ENCODE measurements at places on chromosomes 16 and 17.

GRCh38 chr16:27286451-27286850 is 17.9 kb upstream of the NSMCE1 start:
- DNase-seq: no peak

- DNase-seq: no peak
Observed at GRCh38 chr17:38897176-38897575, 27.3 kb downstream of the LASP1 start.

DNA sequence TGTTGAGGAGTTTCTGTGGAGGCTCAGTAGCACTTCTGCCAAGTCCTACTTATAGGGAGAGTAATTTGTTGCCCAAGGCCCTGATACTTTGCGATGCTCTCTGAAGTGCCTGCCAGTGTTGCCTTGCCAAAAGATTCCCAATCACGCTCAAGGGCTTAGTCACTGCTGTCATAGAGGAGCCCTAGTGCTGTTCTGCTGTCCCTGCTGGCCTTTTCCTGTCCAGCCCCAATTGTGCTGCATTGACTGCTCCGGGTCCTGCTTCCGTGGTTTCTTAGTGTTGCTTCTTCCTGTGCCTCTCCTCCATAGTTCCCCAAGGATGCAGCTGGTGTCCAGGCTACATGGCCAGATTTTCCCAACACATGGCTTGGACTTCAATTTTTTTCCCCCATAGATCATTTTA is 13.9 kb downstream of the NUP93 start:
- DNase-seq: no peak

DNA sequence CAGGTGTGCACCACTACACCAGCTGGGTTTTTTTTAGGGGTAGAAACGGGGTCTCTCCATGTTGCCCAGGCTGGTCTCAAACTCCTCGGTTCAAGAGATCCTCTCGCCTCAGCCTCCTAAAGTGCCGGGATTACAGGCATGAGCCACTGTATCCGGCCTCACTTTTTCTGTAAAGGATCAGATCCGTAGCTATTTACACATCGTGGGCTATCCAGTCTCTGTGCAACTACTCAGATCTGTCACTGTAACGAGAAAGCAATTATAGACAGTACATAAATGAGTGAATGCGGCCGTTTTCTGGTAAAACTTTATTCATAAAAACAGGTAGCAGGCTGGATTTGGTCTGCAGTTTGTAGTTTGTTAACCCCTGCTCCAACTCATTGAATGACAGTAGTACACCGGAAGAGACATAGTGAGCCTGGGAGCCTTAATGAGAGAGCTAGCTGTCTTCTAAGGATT is 44.5 kb downstream of the VMP1 start:
- no peak for DNase-seq

DNA sequence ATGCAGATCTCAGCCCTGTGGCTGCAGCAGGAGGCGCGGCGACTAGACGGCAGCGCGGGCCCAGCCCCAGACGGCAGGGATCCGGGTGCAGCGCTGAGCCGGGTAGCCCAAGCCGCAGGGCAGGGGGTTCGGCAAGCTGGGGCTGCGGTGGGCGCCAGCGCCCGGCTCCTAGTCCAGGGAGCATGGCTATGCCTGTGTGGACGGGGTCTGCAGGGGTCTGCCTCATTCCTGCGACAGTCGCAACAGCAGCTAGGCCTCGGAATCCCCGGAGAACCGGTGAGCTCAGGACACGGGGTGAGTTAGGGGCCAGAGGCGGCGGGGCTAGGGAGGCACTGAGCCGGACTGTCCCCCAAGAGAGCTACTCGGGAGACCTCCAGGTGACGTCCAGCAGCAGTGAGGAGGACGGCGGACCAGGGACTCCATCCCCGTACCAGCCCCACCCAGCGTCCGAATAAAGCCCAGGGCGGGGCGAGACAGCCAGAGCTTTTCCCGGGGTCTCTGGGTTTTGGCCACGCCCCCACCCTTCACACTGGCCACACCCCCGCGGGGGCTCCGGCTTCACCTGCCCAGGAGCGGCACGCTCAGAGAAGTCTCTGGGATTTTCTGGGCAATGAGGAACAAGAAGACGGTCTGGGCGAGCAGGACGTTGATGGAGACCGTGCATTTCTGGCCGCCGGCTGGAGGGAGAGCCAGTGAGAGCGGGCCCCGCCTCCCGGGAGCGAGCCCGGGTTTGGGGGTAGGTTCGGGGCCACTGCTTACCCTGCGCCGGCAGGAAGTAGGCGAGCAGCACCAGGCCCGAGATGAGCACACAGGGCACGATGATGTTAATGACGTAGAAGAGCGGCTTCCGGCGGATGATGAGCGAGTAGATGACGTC is 1.1 kb downstream of the C17orf107 start:
- DNase-seq: no peak

DNA sequence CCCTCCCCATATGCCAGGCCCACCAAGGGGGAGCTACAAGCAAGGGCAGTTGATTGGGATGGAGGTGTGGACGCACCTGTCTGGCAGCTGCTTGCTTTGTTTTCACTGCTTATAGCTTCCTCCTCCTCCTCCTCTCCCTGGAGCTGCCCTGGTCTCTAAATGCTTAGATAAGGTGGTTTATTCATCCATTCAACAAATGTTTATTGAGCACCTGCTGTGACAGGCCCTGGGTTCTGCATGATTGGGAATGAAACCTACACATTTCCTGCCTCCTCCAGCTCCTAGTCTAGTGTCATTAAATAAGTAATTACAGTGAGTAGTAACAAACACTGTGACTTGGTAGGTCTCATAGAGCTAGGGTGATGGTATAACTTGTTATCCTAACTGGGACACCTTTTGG is 17.4 kb upstream of the MAP3K14 start:
- DNase-seq: peak; percentile 38

Data from NCI-H2107 (cell line).